ENCODE measurements at places on chromosomes 4 and X.
A peak's percentile ranks its signal among the peaks of the same experiment; 100 is the strongest.

DNA sequence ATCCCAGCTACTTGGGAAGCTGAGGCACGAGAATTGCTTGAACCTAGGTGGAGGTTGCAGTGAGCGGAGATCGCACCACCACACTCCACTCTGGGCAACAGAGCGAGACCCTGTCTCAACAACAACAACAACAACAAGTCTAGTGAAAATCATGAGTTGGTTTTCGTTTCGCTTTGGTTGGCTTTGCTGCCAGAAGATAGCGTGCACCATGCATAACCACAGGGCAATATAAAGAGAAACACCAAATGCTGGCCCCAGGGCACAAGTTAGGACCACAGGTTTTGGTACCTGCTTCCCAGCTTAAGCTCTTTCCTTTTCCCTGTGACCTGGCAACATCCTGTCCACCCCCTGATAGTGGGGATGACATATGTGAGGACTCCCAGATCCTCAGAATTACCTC lies 21.5 kb upstream of the HMGB3 start:
- no peaks in the 10 kb centered on the region for H3K27me3 ChIP-seq
- no peaks in the 10 kb centered on the region for H3K36me3 ChIP-seq
- no peak overlapping the region for H3K4me3 ChIP-seq
- no peak overlapping the region for H3K27ac ChIP-seq
- DNase-seq, result no peak

GRCh38 chr4:52914051-52914605 lies 52.0 kb downstream of the RASL11B start:
- H3K4me1 ChIP-seq, result peaks cover 6% of the 10 kb centered on the region
- no peak overlapping the region for H3K27ac ChIP-seq
- H3K27me3 ChIP-seq, result no peaks in the 10 kb centered on the region
- H3K4me3 ChIP-seq, result no peak overlapping the region

- H3K36me3 ChIP-seq, result peaks cover 16% of the 10 kb centered on the region
- no peak for DNase-seq
- peaks cover 4% of the 10 kb centered on the region for H3K4me1 ChIP-seq
- H3K27ac ChIP-seq, result no peak overlapping the region
- no peak overlapping the region for H3K4me3 ChIP-seq
Measured at GRCh38 chr4:844752-845232, 18.9 kb upstream of the CPLX1 start.

DNA sequence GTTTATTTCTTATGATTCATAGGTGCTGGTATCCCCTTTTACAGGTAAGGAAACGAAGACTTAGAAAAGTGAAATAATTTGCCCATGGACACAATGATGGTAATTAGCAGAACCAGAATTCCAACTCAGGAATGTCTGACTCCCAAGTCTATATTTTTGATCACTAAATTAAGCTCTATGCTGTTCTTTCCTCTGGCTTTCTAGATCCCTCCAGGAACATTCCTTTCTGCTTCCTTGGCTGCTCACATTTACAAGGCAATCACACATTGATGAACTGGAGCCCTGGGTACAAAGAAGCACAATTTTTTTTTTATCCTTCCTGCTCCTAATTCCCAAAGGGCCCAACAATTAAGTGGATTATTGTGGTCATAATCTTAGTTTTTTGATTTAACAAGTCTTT lies 7.0 kb upstream of the CDKN2AIP start:
- H3K4me3 ChIP-seq, result no peak overlapping the region
- H3K36me3 ChIP-seq, result no peaks in the 10 kb centered on the region
- DNase-seq, result no peak
- no peaks in the 10 kb centered on the region for H3K27me3 ChIP-seq
- H3K27ac ChIP-seq, result no peak overlapping the region

DNA sequence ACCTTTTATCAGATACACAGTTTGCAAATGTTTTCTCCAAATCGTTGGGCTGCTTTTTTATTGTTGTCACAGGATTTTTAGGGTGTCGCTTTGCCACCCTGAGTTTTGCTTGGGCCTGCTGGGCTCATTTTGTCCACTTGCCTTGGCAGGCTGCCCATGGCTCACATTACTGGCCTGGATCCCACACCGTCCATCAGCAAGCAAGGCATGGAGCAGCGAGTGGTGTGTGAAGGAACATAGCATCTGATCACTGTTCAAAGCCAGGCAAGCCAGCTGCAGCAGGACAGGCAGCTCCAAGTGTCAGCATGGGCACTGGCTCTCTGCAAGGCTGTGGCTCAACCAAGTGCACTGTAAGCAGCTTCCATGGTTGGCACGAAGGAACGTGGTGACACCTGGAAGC lies 261.4 kb upstream of the TECRL start:
- H3K4me1 ChIP-seq, result no peaks in the 10 kb centered on the region
- H3K36me3 ChIP-seq, result no peaks in the 10 kb centered on the region
- H3K27me3 ChIP-seq, result no peaks in the 10 kb centered on the region
- H3K27ac ChIP-seq, result no peak overlapping the region
- DNase-seq, result no peak

- no peak overlapping the region for H3K27ac ChIP-seq
- H3K4me1 ChIP-seq, result peaks cover 6% of the 10 kb centered on the region
- DNase-seq, result no peak
- no peak overlapping the region for H3K4me3 ChIP-seq
- H3K27me3 ChIP-seq, result no peaks in the 10 kb centered on the region
- no peaks in the 10 kb centered on the region for H3K36me3 ChIP-seq
Measured at GRCh38 chr4:56220261-56220660, 167.0 kb downstream of the AASDH start.

- no peak overlapping the region for H3K27ac ChIP-seq
- H3K4me1 ChIP-seq, result no peaks in the 10 kb centered on the region
- no peaks in the 10 kb centered on the region for H3K27me3 ChIP-seq
- no peak for DNase-seq
- no peaks in the 10 kb centered on the region for H3K36me3 ChIP-seq
Measured at GRCh38 chr4:20217521-20217920, 34.2 kb upstream of the SLIT2 start.

GRCh38 chr4:64200001-64200555 lies 209.2 kb downstream of the TECRL start:
- H3K36me3 ChIP-seq, result no peaks in the 10 kb centered on the region
- H3K4me3 ChIP-seq, result no peak overlapping the region
- no peaks in the 10 kb centered on the region for H3K4me1 ChIP-seq

DNA sequence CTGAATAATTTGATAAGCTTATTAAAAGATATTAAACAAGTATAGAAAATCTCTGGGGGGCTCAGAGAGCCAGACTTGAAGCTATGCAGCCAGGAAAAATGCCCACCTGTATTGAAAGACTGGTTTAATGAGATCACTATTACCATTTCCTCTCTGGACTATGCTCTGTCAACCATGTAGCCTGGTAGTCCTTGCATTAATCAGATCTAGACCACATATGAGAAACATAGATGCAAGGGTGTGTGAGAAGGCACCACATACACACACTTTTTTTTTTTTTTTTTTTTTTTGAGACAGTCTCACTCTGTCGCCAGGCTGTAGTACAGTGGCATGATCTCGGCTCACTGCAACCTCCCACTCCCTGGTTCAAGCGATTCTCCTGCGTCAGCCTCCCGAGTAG lies 75.9 kb upstream of the ATP8A1 start:
- H3K27ac ChIP-seq, result no peak overlapping the region
- no peaks in the 10 kb centered on the region for H3K36me3 ChIP-seq

DNA sequence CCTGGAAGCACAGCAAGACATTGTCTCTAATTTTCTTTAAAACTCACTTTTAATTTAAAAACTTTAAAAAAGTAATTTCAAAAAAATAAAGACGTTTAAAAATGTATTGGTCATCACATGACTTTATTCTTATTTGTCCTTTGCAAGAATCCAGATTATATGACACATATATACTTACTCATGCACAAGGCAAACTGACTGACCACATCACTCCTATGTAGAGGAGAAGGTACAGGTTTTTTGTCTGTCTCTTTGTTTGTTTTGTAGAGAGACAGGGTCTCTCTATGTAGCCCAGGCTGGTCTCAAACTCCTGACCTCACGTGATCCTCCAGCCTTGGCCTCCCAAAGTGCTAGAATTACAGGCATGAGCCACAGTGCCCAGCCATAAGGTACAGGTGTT lies 28.6 kb downstream of the MAML3 start:
- no peak for DNase-seq
- no peaks in the 10 kb centered on the region for H3K27me3 ChIP-seq
- no peaks in the 10 kb centered on the region for H3K4me1 ChIP-seq
- no peak overlapping the region for H3K4me3 ChIP-seq
- H3K27ac ChIP-seq, result no peak overlapping the region
- H3K36me3 ChIP-seq, result no peaks in the 10 kb centered on the region

DNA sequence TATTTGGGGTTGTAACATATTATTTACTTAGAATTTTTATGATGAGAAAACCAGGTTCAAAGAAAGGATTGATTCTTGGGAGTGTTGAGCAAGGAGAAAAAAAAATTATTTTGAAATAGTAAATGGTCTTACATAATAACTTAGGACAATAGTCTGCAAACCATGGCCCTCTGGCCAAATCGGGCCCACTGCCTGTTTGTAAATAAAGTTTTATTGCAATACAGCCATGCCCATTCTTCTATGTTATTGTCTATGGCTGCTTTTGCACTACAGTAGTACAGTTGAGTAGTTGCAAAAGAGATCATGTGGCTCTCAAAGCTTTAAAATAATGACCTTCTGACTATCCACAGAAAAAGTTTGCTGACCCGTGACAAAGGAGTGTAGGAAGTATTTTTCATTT lies 63.2 kb upstream of the MCUB start:
- H3K4me3 ChIP-seq, result no peak overlapping the region
- H3K36me3 ChIP-seq, result peaks cover 81% of the 10 kb centered on the region

GRCh38 chr4:106409901-106410889 lies 41.6 kb upstream of the GIMD1 start:
- H3K27ac ChIP-seq, result no peak overlapping the region
- no peak overlapping the region for H3K4me3 ChIP-seq
- H3K36me3 ChIP-seq, result no peaks in the 10 kb centered on the region
- H3K4me1 ChIP-seq, result no peaks in the 10 kb centered on the region

DNA sequence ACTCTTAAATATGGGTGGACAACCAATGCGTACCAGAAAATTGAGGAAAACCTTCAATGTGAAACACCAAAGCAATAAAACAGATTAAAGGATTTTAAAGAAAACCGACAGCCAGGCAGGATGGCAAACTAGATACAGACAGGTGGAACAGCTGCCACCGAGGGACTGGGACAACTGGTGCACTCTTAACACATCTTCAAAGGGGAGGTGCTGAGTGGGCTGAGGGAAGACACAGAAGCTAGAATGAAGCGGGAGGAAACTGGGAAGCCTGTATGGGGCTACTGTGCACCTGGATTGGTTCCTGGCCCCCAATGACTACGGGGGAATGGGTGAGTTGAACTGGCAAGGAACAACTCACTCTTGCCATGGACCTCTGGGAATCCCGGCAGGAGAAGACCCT lies 20.7 kb downstream of the ZNF280C start:
- no peaks in the 10 kb centered on the region for H3K27me3 ChIP-seq
- H3K4me1 ChIP-seq, result no peaks in the 10 kb centered on the region
- H3K27ac ChIP-seq, result no peak overlapping the region

GRCh38 chr4:2365054-2365912 lies 53.2 kb downstream of the ZFYVE28 start:
- H3K27ac ChIP-seq, result no peak overlapping the region
- peak overlapping the region; percentile 61 for H3K4me3 ChIP-seq
- no peaks in the 10 kb centered on the region for H3K27me3 ChIP-seq
- no peaks in the 10 kb centered on the region for H3K36me3 ChIP-seq

DNA sequence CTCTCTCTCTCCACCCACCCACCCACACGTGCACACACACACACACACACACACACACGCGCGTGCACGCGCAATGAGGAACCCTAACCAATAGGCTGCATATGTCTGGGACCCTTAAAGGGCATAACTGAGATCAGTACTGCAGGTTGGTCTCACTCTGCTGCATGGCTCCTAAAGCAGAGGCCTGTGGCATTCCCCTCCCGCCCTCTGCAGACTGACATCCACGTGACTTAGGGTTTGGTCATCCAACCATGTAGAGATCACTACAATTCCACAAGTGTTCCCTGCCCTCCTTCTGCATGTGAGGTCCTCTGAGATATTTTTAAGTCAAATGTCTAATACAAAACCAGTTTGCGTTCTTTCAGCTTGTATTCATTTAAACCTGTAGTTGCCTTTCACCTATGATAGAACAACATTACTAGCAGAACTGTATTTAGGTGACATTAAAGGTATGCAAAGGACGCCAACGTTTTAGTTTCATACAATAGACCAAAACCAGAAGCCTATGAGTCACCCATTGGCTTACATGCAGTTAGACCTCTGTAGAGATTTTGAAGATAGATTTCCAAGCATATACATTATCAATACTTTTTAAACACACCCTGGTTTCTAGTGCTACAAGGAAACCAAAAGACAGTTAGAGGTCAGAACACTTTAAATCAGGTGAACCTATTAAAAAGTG lies 10.1 kb downstream of the XAGE5 start:
- no peak overlapping the region for H3K4me3 ChIP-seq
- no peaks in the 10 kb centered on the region for H3K27me3 ChIP-seq
- no peak overlapping the region for H3K27ac ChIP-seq
- no peak for DNase-seq

- H3K27me3 ChIP-seq, result no peaks in the 10 kb centered on the region
- no peaks in the 10 kb centered on the region for H3K36me3 ChIP-seq
- H3K4me1 ChIP-seq, result no peaks in the 10 kb centered on the region
- H3K27ac ChIP-seq, result no peak overlapping the region
Measured at GRCh38 chr4:42344749-42345148, 52.5 kb upstream of the SHISA3 start.

- no peak overlapping the region for H3K27ac ChIP-seq
- no peaks in the 10 kb centered on the region for H3K27me3 ChIP-seq
- no peak for DNase-seq
- no peaks in the 10 kb centered on the region for H3K4me1 ChIP-seq
Measured at GRCh38 chr4:104818579-104818978, 323.9 kb upstream of the CXXC4 start.

DNA sequence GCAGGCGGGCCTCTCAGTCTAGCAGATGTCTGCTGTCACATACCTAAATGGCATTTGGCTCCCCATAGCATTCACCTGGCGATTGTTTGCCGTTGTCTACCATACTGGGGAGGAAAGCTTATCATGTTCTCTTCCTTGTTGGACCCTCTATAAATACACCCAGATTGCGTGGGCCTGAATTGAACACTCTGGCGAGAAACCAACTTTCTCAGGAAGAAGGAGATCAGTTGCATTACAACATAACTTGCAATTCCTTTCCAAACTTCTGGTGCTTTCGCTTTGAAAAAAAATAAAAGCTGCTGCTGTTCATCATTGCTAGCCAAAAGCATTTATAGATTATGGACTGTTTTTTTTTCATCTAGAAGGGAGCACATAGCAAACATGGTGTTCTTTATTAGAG lies 230.0 kb upstream of the GPC4 start:
- no peaks in the 10 kb centered on the region for H3K27me3 ChIP-seq
- no peaks in the 10 kb centered on the region for H3K36me3 ChIP-seq
- H3K27ac ChIP-seq, result no peak overlapping the region

DNA sequence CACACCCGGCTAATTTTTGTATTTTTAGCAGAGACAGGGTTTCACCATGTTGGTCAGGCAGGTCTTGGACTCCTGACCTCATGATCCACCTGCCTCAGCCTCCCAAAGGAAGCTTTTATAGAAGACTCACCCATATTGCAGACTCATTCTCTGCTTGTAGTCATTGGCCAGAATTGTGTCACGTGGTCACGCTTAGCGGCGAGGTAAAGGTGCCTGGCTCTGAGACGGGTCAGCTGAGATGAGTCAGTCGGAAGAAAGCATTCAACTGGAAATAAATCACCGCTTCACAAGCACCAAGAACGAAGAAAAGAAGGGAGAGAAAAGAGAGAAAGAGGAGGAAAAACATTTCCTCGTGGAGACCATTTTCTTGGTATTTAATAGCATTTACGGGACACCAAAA lies 218.8 kb upstream of the NOCT start:
- H3K4me3 ChIP-seq, result no peak overlapping the region
- no peaks in the 10 kb centered on the region for H3K36me3 ChIP-seq
- no peaks in the 10 kb centered on the region for H3K4me1 ChIP-seq
